ENCODE measurements at places on chromosomes 5 and 9.

DNA sequence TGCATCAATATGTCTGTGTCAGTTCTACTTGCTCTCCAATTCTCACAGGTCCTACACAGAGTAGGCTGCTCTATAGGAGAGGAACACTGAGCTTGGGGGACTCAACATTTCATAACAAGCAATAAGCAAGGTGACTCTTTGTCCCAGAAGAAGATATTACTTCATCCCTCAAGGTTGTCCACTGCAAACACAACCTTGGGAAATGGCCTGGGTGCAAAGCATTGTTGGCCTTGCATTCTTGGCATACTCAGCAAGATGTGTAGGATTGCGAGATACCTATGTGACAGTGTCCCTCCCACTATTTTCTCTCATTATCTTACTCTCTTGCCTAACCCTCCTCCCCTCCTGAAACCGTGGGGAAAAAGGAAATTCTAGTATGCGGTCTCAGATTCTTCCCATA lies 169.8 kb upstream of the FREM1 start:
- DNase-seq: no peak

GRCh38 chr5:14831006-14831338 lies 40.6 kb downstream of the ANKH start:
- DNase-seq: no peak

- DNase-seq: no peak
Observed at GRCh38 chr9:127216210-127216887, 48.2 kb upstream of the GARNL3 start.

DNA sequence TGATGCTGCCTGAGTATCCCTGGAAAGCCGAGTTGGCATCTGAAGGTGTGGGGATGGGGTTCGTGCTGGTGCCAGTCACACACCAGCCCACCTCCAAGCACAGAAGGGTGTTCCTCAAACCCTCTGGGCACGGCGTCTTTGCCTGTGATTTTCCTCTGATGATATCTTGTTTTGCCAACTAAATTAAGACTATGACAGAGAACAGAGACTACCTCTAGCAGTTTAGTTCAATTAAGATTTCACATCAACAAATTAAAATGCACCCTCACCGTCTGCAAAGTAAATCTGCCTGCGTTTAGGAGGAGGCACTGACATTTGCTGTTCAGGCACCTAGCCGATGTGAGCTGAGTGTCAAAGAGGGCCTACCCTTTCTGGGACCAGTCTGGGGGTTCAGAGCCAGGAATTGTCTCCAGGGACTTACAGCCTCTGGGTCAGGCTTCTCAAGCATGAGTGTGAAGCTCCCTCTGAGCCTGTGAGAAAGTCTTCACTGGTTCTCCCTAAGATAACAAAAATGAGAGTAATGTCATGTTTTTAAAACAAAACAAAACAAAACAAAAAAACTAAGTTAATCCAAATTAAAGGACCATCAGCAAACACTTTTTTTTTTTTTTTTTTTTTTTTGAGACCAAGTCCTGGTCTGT lies 55.4 kb upstream of the CTNNA1 start:
- no peak for DNase-seq

- no peak for DNase-seq
Observed at GRCh38 chr9:19136129-19136528, 8.8 kb upstream of the PLIN2 start.

DNA sequence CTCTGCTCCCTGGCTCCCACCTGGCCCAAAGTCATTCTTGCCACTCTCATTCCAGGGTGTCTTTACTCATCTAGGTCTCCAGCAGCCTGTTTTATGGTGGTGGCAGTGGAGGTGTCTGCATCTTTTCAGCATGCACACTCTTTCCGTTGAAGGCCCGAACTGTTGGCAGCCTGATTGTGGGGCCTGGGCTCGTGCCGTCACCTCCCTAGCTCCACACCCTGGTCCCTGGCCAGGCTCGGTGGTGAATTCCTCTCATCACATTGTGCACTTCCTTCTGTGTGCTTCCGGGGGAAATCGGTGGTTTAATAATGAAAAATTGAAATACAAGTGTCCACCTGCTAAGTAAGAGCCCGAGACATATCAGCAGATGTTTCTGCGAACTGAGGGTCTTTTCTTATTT lies 214.3 kb downstream of the TRIO start:
- no peak for DNase-seq

Data from activated CD4-positive, alpha-beta T cell treated with anti-CD3 and anti-CD28 coated beads, Interleukin-2, amount 10 ng/mL, durations not matched to agents 7 days and 5 days (primary cell).